NCI-H1436 (cell line): ENCODE measurements at places on chromosomes 5 and 9.

- DNase-seq: no peak
These were observed at the start of gene PCDHA13 for GRCh38 chr5:140881889-140882590. Gene PCDHA13 (plus strand): TSS chr5:140882124. CDS start chr5:140882269, 145 bp downstream.

DNA sequence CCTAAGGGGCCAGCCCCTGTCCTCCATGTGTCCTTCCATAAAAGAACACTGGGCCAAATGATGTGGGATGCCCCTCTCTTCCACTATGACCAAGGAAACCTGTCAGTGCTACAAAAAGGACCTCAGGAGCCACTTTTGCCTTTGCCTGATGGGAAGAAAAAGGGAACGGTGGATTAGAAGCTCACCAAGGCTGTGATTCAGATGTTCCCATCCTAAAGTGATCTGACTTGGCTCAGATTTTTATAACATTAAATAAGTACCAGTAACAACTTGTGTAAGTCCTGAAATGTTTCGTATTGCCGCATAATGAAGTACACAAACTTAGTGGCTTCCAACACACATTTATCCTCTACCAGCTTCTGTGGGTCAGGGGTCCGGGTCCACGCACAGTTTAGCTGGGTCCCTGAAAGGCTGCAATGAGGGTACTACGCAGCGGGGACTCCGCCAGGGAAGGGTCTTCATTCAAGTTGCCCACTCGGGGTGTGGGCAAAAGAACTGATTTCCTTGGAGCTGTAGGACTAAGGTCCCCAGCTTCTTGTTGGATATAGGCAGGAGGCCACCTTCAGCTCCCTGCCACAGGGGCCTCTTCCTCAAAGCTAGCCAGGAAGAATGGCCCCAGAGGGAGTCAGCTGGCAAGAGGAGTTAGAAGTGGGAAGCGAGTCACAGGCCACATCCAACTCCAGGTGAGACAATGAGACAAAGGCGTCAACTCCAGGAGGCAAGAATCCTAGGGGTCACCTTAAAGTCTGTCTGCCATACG is 60.4 kb downstream of the RAPGEF1 start:
- DNase-seq: no peak

- no peak for DNase-seq
These were observed 237.4 kb downstream of the NR3C1 start for GRCh38 chr5:143166090-143166489.

- DNase-seq: no peak
These were observed 140.5 kb upstream of the COL5A1 start for GRCh38 chr9:134500931-134501760.

- no peak for DNase-seq
These were observed 13.7 kb downstream of the EHMT1 start for GRCh38 chr9:137632230-137633161.

DNA sequence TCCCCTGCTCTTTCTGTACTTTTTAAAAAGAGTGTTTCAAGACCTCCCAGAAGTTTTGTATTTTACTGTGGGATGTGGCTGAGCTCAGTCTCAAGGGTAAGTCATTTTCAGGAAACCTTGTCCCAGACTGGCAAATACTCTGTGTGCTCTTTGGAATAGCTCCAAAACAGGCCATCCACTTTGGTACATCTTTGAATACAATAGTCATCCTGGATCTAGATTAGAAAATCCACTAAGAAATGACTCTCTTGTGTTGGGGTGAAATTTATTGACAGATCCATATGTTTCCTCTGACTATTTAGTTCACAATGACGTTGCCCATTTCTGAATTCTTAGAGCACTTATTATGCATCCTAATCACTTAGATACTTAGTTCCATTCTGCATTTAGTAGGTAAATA is 95.2 kb downstream of the PLCXD3 start:
- DNase-seq: no peak

- DNase-seq: no peak
These were observed 1.7 kb downstream of the JAK2 start for GRCh38 chr9:4986783-4987182.

GRCh38 chr9:73073337-73074175 is 78.1 kb upstream of the ANXA1 start:
- DNase-seq: no peak

GRCh38 chr5:116153687-116154174 is 68.9 kb downstream of the COMMD10 start:
- DNase-seq: no peak

- DNase-seq: peak; percentile 84
These were observed 77.1 kb upstream of the GOLM1 start for GRCh38 chr9:86176468-86176867.

DNA sequence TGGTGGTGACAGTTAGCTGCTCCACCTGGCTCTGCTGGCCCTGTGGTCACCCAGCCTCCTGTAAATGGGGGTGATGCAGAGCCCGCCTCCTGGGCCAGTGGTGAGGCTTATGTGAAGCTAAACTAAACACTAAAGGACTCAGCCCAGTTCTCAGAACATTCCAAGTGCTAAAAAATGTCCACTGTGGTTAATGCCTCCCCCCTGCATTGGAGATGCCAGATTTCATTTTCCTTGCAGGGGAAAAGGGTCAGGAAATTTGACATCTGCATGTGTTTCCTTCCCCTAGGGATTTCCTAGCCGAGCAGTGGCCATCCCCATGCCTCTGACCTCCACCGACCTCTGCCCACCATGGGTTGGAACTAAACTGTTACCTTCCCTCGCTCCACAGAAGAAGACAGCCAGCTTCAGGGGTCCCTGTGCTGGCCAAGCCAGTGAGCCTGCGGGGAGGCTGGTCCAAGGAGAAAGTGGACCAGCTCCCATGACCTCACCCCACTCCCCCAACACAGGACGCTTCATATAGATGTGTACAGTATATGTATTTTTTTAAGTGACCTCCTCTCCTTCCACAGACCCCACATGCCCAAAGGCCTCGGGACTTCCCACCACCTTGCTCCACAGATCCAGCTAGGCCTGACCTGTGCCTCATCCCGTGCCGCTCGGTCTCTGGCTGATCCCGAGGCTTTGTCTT is 13.0 kb downstream of the CD74 start:
- no peak for DNase-seq

DNA sequence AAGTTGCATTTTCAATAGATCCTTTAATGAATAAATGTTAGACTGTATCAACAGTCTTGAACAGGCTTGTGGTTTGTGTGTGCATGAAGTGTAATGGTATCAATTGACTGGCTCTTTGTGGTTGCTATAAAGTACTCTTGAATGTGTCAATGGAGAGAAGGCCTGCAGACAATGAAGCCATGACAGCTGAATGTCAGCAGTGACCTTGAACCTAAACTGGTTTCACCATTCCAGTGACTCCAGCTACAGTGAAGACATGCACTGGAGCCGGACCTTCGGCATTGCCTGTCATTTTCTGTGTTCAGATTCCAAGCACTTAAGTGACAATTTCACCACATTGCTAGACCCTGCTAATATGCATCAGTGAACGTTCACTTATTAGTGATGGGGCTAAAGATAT is 276.0 kb upstream of the TMEM161B start:
- DNase-seq: no peak

DNA sequence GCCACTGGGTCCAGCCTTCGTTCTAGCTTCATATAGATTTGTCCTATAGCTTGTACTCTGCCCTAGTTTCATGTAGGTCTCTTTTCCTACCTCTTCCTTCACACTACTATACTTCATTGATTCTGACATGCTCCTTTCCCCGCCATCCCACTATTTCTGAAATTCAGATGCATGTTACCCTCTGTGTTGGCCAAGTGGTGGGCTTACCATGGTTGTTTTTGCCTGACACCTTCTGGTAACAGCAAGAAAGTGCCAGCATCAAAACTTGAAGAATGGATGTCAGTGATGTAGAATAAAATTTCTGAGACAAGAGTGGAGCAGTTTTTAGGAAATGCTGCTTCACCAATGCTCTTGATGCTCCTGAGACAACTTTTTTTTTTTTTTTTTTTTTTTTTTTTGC is 19.5 kb upstream of the SERINC5 start:
- DNase-seq: peak; percentile 30

- no peak for DNase-seq
These were observed 520.0 kb upstream of the CLINT1 start for GRCh38 chr5:158378931-158379330.

GRCh38 chr5:170301149-170301548 is 3.6 kb upstream of the LCP2 start:
- DNase-seq: no peak

DNA sequence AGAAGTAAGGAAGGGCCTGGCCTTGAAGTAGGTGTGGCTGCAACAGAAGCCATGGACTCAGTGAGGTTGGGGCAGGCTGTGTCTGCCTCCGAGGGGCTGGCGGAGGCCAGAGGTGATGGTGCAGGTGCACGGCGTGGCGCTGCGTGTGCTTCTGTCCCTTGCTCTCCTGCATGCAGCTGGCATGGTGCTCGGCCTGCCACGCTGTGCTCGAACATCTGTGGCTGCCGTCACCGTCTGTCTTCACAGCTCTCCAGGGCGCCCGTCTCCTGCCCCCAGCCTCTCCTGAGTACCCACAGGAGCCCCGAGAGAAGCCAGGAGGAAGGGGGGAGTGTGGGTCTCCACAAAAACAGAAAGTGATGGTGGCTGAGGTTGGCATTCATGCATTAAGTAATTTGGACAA is 193.7 kb downstream of the CACNA1B start:
- no peak for DNase-seq

GRCh38 chr5:59335544-59335943 is 558.0 kb downstream of the PDE4D start:
- no peak for DNase-seq

- no peak for DNase-seq
These were observed 213.0 kb downstream of the ROR2 start for GRCh38 chr9:91736898-91737601.

- DNase-seq: peak; percentile 59
These were observed 175.1 kb upstream of the MAP1B start for GRCh38 chr5:71932131-71932654.

- DNase-seq: no peak
These were observed 5.8 kb downstream of the TAS2R1 start for GRCh38 chr5:9624196-9624947.

GRCh38 chr9:94668928-94669729 is 29.8 kb upstream of the FBP1 start:
- DNase-seq: peak; percentile 61

DNA sequence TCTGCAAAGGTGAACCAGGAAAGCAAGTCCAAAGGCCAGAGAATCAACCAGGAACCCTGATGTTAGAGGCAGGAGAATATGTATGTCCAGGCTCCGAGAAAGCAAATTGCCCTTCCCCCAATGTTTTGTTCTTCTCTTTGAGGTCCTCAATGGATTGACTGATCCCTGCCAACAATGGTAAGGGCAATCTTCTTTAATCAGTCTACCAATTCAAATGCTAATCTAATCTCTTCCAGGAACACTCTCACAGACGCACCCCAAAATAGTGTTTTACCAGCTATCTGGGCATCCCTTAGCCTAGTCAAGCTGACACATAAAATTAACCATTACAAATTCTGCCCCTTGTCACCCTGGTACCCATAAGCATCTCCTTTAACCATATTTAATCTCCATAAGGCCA is 398.0 kb downstream of the RAB3C start:
- no peak for DNase-seq

GRCh38 chr9:136683755-136684154 is 3.5 kb downstream of the AGPAT2 start:
- DNase-seq: no peak

DNA sequence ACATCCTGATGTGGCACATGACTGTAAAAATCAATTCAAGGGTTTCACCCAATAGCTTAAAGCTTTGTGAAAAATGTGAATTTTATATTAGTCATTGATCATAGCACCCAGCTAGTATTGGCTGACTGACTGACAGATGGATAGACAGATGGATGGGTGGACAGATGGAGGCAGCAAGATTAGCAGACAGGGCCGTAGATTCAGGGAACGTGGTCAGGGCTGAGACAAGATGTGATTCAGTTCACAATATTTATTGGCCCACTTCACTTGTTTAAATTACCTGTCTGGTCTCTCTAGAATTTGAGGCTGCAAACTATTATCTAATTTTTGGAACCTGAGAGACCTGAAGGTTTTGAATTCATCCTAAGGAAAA is 12.0 kb upstream of the PCSK5 start:
- DNase-seq: no peak

DNA sequence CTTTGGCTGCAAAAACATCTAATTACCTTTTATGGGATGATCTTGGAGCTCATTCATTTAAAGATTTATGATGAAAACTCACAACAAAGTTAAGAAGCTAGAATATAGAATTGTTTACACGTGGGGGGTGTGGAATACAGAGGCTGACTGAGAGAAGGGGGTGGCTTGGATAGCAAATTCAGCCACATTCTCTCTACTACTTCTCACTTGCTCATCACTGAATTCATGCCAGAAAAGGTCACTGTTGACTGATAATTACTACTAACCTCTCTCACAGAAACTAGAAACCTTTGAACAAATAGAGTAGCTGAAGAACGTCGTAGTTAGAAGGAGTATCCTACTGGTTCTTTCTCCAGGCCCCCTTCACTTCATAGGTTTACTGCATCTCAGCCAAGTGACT is 808.2 kb downstream of the BRINP1 start:
- DNase-seq: no peak

GRCh38 chr5:25107853-25108252 is 463.1 kb upstream of the CDH10 start:
- DNase-seq: no peak

- no peak for DNase-seq
These were observed 106.7 kb upstream of the SH3GL2 start for GRCh38 chr9:17472126-17472525.

GRCh38 chr5:131068893-131069643 is 96.0 kb downstream of the HINT1 start:
- DNase-seq: no peak

- DNase-seq: no peak
These were observed 17.4 kb downstream of the ACSL6 start for GRCh38 chr5:131994090-131994489.

- DNase-seq: no peak
These were observed 73.6 kb downstream of the FBXL7 start for GRCh38 chr5:15573590-15573989.

DNA sequence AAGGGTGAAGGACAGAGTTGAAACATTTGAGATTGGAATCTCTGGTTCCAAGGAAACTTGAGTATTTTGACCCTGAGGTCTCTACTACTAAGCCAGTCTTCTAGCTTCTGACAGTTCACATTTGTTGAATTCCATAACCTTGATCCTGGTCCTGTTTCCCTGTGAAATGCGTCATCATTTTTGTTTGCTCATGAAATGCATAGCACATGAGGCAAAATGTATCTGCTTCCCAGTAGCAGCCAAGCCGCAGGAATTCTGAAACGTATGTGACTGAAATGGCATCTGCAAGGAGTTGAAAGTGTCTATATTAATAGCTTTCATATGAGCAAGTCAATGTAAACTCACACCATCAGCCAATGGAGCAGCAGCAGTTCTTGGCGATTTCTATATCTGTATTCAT is 307.9 kb downstream of the CSNK1G3 start:
- DNase-seq: no peak

DNA sequence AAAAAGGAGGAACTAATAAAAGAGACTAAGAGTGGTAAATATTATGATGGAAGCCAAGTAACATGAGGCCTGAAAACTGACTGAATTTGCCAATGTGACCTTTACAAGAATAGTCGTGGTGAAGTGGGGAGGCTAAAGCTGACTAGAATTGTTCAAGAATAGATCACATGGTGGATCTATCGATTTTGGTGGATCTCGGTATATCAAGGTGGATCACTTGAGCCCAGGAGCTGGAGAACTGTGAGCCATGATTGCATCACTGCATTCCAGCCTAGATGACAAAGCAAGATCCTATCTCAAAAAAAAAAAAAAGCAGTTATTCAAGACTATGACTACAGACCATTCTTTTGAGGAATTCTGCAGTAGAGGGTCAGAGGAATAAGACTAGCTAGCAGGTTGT is 15.1 kb downstream of the ERMP1 start:
- no peak for DNase-seq
